WTC11 (cell line): ENCODE measurements at places on chromosomes 3 and 15.

- no peak for DNase-seq
Observed at GRCh38 chr15:69713726-69714559, 261.3 kb downstream of the RPLP1 start.

DNA sequence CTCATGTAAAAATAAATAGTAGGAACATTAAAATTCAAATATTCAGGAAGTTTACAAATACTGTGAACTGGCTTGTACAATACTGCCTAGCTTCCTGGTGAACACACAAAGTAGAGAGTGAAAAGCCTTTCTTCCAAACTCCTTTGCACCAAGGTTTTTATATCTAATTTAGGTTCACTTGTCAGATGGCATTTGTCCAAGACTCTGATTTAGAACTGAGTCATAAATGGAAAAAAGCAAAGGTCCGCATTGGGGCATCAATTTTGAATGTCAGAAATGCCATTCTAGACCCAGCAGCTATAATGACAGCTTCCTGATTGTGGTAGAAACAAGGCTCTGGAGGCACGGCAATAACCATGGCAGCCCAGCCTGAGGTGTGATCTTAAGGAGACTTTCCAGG is 160.7 kb downstream of the PDE8A start:
- DNase-seq = no peak

DNA sequence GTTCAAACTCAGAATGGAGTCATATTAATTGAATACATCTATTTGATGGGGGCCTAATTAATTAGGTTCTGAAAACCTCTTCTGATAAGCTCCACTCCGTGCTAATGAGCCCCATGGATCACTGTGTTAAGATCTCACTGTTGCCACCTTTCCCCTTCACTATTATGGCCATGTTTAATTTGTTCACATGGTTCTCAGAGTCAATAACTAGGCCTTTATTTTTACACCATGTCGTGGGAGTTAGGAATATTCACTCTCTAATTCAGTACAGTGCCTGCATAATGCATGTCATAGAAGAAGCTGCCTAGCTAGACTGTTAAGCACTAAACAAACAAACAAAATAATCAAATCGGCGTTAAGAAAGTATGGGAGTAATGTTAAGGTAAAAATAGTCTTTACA is 84.9 kb downstream of the EDEM1 start:
- DNase-seq = no peak

- no peak for DNase-seq
Observed at GRCh38 chr3:140238646-140239314, 303.8 kb downstream of the CLSTN2 start.

GRCh38 chr3:34727700-34728099 is 911.6 kb upstream of the ARPP21 start:
- no peak for DNase-seq

- DNase-seq = no peak
Observed at GRCh38 chr3:186115239-186115996, 6.5 kb upstream of the ETV5 start.
